ENCODE measurements at places on chromosomes 12 and 14.

DNA sequence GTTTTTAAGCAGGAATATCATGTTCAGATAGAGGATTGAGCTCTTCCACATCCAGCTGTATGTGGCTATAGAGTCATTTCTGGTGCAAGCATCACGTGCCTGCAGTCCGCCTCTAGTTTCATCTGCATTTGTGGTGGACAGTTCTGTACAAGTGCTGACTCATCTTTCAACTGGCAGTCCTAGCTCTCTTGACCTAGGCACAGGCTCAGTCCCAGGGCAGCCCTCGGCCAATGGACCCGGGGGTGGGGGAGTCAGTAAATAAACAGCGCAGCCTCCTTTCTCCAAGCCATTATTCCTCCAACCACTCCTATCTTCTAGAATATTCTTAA is 41.8 kb upstream of the FRMD6 start:
- no peak for DNase-seq

DNA sequence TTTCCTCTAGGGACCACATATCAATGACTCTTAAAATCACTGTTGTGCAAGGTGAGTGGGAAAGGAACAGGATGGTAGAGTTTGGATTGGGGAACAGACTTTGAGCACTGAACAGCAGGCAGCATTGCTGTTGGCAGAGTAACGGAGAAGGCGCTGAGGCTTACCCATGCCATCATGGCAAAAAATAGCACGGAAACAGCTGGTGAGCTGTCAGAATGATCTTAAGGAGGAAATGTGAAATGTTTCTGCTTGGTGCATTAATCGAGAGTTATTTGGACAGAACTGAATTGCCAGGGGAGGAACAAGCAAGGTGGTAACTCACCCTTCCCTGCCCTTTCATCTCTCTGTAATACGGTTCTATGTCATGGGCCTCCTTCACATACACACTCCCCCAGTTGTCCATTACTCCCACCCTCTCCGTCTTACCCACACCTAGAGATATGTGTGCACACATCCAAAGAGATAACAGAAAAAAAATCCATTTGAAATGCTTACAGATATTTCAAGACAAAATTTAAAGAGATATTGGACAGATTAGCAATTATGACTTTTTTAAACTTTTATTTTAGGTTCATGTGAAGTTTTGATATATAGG is 572.5 kb downstream of the DIO2 start:
- DNase-seq: no peak

DNA sequence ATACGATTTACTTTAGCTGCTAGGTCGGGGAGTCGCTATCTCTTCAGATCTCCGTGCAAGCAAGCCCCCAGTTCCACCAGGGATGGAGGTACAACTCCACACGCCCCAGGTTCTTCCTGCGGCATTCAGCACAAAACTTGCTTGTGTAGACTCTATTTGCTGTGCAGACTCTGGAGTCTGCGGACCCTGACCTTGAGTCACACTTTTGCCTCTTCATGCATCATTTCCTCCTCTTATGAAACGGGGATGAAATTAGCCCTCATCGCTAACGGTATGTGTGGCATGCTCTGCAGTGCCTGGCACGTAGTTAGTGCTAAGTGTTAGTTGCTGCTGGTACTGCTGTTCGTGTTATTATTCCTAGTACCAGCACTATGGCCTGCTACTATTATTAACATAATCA is 84.4 kb downstream of the TMEM132D start:
- no peak for DNase-seq

DNA sequence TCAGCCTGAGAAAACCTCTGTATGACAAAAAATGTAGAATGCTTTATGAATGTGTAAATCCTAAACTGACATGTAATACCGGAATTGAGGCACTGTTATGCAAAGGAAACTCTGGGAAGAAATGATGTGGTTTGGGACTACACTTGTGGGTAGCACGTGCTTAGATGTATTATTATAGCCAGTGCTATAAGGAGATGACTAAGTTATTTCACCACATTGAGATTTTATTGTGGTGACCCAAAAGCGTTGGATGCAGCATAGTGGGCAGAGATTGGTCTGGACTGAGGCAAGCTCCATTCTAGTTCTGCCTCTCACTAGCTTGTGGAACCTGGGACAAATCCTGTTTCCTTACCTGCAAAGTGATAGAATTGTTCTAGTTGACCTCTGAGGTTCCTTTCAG is 172.2 kb downstream of the SNAPC1 start:
- DNase-seq: no peak

DNA sequence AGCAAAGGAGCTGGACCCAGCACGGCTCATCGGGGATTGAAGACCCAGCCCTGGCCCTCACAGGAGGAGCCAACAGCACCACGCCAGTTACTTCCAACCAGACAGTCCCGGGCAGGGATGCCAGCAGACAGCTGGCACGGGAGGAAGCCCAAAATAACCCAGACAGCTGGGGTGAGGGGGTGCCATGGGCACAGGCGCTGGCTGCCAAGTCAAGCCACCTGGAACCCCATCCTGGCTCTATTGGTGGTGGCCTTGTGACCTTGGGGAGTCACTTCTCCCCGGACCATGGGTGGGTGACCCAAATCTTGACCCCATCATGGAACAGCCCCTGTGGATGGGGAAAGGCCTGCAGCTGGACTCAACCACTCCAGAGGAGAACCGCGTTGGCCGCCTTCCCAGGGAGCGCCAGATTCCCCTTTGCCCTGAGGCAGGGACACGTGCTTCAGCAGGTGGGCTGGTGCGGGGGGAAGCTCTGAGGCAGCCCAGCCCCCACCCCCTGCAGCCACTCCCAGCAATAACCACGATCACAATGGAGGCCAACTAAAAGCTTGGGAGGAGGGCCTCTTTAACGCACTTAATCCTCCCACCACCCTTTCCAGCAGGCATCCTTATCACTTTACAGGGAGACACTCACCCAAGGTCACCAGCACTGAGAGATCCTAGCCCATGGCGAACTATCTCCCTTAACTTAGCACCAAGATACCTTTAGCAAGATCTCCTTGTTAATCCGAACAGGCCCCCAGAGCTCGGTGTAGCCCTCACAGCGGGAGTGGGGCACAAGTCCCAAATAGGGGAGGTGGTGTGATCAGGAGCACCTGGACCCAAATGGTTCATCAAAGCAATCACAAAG is 4.7 kb upstream of the RHOF start:
- DNase-seq: no peak

GRCh38 chr12:62776997-62777396 is 158.0 kb downstream of the PPM1H start:
- no peak for DNase-seq

GRCh38 chr14:93220509-93220908 is 13.5 kb downstream of the UBR7 start:
- no peak for DNase-seq

- no peak for DNase-seq
Measured at GRCh38 chr12:78330131-78330530, 499.4 kb downstream of the NAV3 start.
